Brain (organoid and tissue), 16 donors: ENCODE measurements at places on chromosomes 7 and 10. TPM values are rescaled to one million over a fixed set of nuclear protein-coding genes. Genes with fewer than 3 reads are reported as not detected.

DNA sequence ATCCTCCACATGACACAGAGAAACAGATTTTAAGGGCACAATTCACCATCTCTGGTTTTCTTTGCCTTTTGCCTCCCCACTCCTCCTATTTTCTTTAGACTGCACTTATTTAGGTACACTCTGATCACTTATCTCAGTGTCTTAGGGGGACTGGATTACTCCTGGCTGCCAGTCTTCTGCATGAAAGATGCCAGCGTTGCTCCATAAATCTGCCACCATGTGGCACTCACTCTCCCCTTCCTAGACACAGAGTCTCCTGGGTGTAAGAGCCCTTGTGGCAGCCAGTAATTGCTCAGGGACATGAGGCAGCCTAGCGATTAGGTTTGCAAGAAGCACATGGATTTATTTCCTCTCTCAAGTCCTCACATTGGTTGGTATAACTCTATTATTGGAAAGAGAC, 34.5 kb upstream of the RBM20 start:
- peak; percentile 40 for DNase-seq

RHBDD2 gene
- polyA plus RNA-seq: 367 TPM

DNA sequence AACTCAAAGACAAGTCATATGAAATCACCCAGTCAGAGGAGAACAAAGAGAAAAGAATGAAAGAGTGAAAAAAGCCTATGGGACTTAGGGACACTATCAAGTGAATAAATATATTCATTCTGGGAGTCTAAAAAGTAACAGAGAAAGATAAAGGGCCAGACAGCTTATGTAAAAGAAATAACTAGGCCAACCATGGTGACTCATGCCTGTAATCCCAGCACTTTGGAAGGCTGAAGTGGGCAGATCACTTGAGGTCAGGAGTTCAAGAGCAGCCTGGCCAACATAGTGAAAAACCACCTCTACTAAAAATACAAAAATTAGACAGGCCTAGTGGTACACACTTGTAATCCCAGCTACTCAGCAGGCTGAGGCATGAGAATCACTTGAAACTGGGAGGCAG, 154.7 kb upstream of the TMEM106B start:
- DNase-seq: no peak

- DNase-seq: no peak
Measured at GRCh38 chr10:114353383-114353782, 50.9 kb downstream of the AFAP1L2 start.

- DNase-seq: no peak
Measured at GRCh38 chr10:100670368-100670767, 75.0 kb upstream of the PAX2 start.

- peak; percentile 78 for DNase-seq
Measured at GRCh38 chr10:23157691-23158369, 34.3 kb upstream of the PTF1A start.

CALCR gene
- polyA plus RNA-seq: not detected

UCN3 gene
- polyA plus RNA-seq: 19.8 TPM

DNA sequence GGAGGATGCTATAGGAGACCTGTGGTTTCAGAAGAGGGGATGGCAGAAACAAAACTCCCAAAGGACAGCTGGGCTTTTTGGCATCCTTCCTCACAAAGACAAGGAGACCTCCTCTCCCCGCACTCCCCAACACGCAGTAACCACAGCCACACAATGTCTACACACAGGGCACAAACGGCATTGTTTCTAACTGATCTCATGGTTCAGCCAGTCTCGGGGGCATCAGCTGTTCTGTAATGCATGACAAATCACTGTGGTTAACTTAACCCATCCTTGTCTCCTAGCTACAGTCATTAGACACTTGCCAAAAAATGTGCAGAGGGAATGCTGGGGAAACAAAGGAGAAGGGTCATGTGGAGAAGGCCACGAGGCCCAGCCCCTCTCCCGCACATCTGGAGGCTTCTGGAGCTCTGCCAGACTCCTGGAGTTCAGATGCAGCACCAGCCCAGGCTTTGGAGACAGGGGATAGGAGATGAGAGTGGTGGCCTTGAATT, 7.6 kb upstream of the ADAMTS14 start:
- DNase-seq: peak; percentile 61

- no peak for DNase-seq
Measured at GRCh38 chr7:16234493-16235146, 186.7 kb downstream of the CRPPA start.

- DNase-seq: no peak
Measured at GRCh38 chr10:111360260-111360925, 283.6 kb downstream of the ADRA2A start.

- no peak for DNase-seq
Measured at GRCh38 chr10:773562-774161, 84.2 kb upstream of the DIP2C start.

DNA sequence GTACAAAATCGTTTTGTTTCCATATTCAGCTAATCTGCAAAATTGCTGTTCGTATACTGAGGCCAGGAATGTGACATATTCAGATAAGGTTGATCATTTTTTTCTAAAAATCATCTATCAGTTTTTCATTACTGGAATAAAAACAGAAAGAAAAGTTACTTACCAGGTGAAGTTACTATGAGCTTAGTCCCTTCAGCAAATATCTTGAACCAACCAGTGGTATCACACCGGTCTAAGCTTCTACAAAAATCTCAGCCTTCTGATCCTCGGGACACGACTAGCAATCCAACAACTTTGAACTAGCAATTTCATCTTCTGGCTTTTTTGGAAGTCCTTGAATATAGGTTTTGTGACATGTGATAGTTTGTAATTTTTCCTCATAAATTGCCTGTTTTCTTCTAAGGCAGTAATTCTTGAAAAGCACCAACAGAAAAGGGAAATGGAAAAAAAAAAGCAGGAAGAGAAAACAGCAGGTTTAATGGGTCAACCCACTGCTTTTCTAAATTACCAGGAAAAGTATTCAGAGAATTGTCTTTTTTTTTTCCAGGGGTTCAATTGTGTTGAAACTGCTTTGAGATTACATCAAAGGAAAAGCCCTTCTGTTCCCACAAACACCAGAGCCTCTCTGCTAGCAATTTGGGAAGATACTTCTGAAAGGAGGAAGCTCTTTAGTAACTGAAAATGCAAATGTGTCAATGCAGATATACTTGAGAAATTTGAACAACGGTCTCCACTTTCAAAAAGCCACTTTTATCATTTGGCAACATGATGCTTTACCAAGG, 2.9 kb upstream of the TARP start:
- DNase-seq: peak; percentile 4

DNA sequence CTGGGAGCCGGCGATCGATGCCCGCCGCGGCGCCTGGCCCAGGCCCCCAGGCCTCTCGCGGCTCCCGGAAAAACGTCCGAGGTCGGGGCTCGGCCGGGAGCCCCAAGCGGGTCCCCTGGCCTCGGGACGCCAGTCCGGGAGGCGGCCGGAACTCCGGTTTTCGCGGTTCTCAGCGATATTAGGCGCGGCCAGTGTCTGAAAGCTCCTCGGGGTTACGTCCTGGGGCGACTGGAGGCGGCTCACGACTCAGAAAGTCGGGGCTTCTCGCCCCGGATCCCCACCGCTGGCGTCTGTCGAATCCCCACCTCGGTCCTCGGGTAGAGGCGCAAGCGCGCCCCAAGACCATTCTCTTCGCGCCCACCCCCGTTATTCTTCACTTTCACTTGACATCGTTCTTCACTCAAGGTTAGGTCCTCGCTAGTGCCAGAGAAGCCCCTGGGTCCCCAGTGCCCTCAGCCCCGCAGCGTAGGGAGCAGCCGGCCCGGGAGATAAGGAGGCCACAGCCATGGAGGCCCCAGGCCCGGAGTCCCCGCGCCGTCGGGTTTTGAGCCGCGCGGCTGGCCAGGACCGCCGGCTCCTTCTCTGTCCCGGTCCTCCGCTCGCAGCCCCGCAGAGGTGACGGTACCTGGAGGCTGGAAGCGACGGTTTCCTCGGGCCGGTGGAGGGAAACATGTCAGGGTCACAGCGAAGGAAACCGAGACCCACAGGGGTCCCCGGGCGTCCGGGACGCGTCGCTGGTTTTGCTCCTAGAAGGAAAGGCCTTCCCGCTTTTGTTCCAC, 35.2 kb upstream of the EBLN1 start:
- peak; percentile 15 for DNase-seq

MYPN gene
- not detected for polyA plus RNA-seq

BMI1 gene
- 32.5 TPM for polyA plus RNA-seq

GDF10 gene
- 1.1 TPM for polyA plus RNA-seq

GRCh38 chr7:85614684-85615083, 427.8 kb upstream of the SEMA3D start:
- DNase-seq: no peak

- DNase-seq: no peak
Measured at GRCh38 chr10:77457266-77457665, 180.3 kb downstream of the KCNMA1 start.

GNAI1 gene
- polyA plus RNA-seq: 37.4 TPM

- peak; percentile 48 for DNase-seq
Measured at GRCh38 chr7:7014827-7015595, 167.3 kb upstream of the C1GALT1 start.

- DNase-seq: no peak
Measured at GRCh38 chr7:107119376-107120105, 49.3 kb upstream of the HBP1 start.

DNA sequence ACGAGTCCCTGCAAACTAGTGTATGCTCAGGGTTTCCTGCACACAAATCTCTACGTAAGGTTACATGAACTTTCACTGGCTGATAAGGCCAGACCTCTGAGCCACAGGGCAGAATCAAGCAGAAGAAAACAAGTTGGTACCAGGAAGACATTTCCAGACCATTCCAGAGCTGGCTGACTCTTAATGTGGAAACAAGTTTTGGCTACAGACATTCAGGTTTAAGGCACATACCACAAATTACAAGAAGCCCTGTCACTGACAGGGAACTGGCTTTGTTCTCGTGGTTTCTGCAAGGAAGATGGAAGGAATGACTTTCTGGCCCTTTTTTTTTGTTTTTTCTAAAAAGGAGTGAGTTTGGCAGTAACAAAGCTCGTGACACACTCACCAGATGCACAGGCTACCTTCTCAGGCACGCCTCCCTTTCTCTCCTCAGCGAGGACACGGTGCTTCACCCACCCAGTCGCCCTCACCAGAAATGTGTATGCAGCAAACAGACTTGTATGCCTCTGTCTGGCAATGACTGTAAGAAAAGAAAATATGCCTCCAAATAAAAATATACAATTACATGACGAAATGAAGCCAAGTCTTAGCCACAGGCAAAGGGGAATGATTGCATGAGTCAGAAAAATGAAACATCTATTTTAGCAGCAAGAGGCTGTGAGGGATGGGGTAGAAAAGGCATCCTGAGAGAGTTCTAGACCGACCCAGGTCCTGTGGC, 22.6 kb downstream of the PLAC9 start:
- no peak for DNase-seq

FEZF1 gene
- polyA plus RNA-seq: 0.15 TPM

DNA sequence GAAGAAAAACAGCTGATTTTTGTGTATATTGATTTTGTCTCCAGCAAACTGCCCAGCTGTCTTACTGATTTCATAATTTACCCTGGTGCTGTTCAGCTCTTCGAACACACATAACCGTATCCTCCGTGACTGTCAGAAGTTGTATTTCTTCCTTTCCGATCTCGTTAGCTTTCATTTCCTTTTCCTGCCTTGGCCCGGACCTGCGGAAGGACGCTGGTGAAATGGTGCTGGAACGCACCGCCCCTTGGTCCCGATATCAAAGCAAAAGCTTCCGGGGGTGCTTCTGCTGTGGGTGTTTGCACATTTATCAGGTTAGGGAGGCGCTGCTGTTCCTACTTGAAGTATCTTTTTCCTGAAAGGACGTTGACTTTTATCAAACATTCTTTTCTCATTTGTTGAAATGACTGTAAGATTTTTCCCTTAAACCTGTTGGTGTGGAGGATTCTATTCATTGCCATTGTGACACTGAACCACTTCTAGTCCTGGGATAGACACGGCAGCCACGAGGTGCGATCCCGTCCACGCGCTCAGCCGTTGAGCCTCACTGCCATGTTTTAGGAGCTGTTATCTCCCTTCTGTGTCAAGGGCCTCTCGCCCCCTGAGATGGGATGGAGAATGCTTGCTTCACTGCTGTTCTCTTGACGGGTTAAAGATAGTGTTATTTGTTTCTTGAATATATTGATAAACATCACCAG, 72.6 kb downstream of the FOXL3 start:
- no peak for DNase-seq

DNA sequence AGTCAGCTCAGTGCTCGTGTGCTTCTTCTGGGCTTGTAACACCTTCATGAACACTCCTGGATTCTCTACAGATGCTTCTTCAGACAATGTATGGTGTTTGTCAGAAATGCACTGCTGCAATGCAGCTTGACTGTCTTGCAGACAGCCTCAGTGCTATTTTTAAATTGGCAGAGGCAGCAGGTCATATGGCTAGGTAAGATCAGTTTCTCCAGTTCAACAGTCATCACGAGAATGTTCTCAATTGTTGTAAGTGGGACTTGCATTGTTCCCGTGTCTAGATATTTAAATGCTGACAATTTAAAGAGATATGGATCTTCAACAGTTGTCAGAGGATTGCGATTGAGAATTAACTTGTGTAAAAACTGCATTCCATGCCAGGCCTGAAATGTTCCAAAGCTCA, 7.6 kb upstream of the ACBD5 start:
- no peak for DNase-seq

GRCh38 chr7:50921114-50921813, 138.6 kb upstream of the GRB10 start:
- DNase-seq: no peak

- no peak for DNase-seq
Measured at GRCh38 chr7:26513948-26514347, 222.3 kb downstream of the SNX10 start.

GRCh38 chr7:140229591-140230515, 53.1 kb upstream of the KDM7A start:
- DNase-seq: peak; percentile 4

CPN1 gene
- polyA plus RNA-seq: not detected

DNA sequence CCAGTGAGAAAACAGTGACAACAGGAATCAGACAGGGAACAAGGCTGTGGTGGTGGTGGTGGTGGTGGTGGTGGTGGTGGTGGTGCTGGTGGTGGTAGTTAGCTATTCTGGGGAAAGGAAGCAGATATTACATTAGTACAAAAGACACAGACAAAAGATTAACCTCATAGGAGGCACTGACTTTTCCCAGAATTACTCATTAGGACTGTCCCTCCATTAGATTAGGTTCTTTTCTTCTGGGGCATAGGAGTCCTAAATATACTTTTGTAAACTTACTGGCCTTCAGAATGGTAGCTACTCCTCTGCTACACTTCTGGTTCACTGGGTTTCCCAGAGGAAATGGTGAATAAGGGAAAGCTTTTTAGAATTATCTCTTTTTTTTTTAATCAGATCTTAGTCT, 156.6 kb upstream of the SEMA3D start:
- DNase-seq: no peak

SLC13A1 gene
- not detected for polyA plus RNA-seq

OR6B1 gene
- polyA plus RNA-seq: not detected

DNA sequence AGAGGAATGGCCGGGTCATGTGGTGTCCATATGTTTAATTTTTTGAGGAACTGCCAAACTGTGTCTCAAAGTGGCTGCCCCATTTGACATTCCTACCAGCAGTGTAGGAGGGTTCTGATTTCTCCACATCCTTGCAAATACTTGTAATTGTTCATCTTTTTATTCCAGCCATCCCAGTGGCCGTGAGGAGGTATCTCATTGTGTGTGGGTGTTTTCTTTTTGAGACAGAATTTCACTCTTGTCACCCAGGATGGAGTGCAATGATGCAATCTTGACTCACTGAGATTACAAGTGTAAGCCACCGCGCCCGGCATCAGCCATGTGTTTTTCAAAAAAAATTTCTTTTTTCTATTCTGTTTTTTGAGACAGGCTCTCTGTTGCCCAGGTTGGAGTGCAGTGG, 38.7 kb upstream of the DLG5 start:
- DNase-seq: no peak

GRCh38 chr10:73865459-73866442, 8.6 kb downstream of the CAMK2G start:
- no peak for DNase-seq
